AML-193 (cell line): ENCODE measurements at places on chromosomes 3 and 15.

DNA sequence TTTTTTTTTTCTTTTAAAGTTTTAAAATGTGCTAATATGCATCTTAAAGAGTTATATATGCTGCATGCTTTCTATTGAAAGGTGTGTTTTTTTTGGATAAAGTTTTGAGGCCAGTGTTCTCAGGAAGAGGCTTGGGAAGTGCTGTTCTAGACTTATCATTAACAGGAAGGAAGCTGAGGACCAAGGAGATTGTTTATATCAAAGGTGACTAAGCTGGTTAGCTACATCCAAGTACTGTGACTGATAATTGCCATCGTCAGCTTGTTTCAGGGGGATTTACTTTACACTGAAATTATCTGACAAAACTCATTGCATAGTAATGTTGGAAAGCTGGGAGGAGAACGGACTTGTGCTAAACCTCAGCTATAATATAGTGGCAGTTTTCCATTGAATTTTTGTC, 36.3 kb upstream of the UTS2B start:
- no peak for DNase-seq

GRCh38 chr15:88301311-88301710, 44.8 kb upstream of the NTRK3 start:
- DNase-seq: no peak

DNA sequence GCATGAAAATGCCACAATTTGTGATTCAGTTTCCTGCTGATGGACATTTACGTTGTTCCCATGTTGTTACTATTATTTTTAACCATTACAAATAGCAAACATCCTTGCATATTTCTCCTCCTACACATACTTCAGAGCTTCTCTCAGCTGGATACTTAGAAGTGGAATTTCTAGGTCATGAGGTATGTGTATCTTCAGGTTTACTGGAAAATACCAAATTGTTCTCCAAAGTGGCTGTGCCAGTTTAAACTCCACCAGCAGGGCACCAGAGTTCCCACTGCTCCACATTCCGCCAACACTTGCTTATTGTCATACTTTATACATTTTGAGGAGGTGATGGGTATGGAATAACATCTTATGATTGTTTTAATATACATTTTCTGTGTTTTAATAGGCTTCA, 45.7 kb downstream of the PRR23E start:
- no peak for DNase-seq

DNA sequence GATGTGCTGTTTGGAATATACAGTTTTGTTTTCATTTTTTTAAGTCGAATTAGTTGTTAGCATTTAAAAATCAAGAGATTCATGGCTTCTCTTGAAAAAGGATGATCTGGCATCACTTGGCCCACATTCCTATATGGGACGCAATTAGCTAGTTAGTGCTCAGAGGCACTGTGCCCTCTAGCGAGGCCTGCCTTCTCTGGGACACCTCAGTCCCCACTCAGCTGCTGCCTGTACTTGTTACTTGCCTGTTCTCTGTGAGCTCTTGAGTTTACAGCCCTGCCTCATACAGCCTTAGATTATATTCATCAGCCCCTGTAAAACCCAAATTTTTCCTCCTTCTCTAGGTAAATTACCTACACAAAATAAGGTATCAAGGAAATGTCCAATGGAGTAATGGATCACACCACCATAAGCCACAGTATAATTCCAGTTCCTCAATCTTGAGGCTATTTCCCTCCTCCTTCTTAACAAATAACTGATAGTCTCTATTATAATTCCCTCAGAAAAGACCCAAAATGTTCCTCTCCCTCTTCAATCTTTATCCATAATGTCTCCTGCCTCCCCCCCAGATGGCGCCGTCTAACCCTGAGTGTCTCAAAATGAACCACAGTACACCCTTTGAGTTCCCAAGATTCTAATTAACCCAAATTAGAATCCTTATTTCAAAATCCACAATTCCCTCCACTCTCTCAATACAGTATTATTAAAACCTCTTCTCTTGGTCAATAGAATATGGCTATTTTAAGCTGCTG, 2.7 kb downstream of the ZMAT3 start:
- DNase-seq: peak; percentile 27

- DNase-seq: no peak
Measured at GRCh38 chr3:11825301-11825700, 21.4 kb downstream of the TAMM41 start.

GRCh38 chr15:85097725-85098124, 116.1 kb downstream of the PDE8A start:
- DNase-seq: no peak

DNA sequence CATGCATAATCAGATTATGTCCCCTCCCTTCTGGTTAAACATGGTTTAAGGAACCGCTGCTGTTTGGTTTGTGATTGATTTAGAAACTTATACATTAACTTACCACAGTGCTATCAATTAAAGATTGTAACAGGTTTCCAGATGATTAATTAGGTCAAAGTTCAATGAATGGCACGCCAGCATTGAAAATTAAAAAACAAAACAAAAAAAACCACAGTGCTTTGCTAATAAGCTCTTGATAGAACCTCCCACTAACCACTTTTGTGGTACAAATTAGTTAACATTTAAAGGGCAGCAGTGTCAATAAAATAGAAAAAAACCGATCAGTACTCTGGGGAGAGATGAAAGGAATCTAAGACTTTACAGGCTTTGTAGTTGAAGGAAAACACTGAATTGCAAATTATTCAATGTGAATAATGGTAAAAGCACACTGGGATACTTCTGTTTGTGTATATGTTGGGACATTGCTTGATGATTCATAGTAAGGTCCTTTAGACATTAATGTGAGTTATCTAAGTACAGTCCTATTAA, 7.6 kb upstream of the C3orf38 start:
- DNase-seq: no peak

DNA sequence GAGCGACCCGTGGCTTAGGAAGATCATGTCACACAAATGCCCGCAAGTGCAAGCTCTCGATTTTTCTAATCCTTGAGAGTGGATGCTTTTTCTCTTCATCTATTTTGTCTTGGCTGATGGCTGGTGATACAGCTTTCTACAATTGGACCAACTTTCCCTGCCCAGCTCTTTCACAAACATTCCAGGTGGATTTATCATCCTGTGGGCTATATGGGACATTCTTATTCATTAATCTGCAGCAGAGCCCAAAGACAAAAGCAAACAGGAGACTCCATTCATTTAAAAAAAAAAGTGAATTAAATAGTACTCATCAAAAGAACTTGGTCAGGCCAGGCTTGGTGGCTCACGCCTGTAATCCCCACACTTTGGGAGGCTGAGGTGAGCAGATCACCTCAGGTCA, 14.2 kb upstream of the TSEN2 start:
- DNase-seq: no peak

DNA sequence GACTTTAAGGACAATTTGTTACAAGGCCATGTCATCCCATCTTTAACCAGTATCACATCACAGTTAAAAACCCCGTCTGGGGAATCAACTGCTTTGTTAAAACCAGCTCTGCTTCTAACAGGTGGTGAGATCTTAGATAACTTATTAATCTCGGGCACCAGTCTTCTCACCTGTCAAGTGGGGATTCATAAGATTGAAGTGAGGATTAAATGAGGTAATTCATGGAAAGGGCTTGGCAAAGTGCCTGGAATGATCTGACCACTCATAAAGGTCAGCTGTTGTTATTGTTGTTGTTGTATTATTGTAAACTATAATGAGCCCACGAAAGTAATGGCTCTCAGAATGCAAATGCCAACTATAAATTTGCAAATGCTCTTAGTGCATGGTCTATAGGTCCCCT, 30.1 kb upstream of the SLC24A5 start:
- no peak for DNase-seq

GRCh38 chr3:63353383-63353782, 75.3 kb downstream of the SYNPR start:
- DNase-seq: no peak

DNA sequence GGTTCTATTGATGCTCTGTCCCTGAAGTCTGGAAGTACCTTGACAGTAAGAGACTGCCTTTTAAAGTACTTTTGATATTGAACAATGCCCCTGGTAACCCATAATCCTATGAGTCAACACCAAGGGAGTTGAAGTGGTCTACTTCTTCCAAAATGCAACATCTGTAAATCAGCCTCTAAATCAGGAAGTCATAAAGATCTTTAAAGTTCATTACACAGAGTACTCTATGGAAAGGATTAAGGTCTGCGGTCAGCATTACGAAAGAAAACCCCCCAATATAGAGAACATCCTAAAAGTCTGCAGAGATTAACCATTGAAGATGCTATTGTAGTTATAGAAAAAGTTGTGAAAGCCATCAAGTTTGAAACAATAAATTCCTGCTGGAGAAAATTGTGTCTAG, 52.7 kb upstream of the CMC1 start:
- DNase-seq: no peak

DNA sequence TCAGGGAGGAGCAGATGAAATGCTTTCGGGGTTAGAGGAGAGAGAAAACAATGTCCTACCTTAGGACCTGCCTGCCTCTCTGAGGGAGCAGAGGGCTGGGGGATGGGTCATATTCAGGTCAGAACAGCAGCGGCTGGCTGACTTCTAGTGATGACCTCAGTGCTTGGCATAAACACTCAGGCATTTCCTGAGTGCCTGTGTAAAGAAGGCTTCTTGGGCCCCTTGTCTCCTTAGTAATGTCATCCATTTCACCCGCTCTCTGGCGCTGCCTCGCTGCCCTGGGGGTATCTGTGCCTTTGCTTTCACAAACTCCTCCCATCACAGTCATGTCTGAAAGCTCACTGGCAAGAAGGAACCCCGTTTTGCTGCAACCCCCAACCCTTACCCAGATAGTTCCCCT, 82.9 kb upstream of the GSK3B start:
- no peak for DNase-seq
